PC-9 (cell line): ENCODE measurements at places on chromosomes 6 and 20. TPM values are rescaled to one million over a fixed set of nuclear protein-coding genes. Genes with fewer than 3 reads are reported as not detected.
A peak's percentile ranks its signal among the peaks of the same experiment; 100 is the strongest.

DNA sequence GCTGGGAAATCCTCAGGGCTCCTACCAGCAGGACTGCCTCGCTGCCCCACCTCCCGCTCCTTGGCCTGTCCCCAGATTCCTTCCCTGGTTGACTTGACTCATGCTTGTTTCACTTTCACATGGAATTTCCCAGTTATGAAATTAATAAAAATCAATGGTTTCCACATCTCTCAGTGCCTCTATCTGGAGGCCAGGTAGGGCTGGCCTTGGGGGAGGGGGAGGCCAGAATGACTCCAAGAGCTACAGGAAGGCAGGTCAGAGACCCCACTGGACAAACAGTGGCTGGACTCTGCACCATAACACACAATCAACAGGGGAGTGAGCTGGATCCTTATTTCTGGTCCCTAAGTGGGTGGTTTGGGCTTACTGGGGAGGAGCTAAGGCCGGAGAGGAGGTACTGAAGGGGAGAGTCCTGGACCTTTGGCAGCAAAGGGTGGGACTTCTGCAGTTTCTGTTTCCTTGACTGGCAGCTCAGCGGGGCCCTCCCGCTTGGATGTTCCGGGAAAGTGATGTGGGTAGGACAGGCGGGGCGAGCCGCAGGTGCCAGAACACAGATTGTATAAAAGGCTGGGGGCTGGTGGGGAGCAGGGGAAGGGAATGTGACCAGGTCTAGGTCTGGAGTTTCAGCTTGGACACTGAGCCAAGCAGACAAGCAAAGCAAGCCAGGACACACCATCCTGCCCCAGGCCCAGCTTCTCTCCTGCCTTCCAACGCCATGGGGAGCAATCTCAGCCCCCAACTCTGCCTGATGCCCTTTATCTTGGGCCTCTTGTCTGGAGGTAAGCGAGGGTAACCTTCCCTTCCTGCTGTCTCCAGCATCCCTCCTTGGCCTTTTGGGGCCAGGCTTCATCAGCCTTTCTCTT is at the start of gene CFB:
Gene CFB (plus strand): TSS at position 589 of the 863 bp plus-strand sequence. CDS start 127 bp downstream, at position 716.
- H3K27ac ChIP-seq, result peak within 1 kb of the TSS; percentile 81
- peak within 1 kb of the TSS; percentile 36; the same call in 1 of the 2 replicates for H3K4me3 ChIP-seq
- H3K27me3 ChIP-seq, result no peaks in the 10 kb centered on the region
- H3K36me3 ChIP-seq, result no peaks in the 10 kb centered on the region
- DNase-seq, result peak; percentile 83

DNA sequence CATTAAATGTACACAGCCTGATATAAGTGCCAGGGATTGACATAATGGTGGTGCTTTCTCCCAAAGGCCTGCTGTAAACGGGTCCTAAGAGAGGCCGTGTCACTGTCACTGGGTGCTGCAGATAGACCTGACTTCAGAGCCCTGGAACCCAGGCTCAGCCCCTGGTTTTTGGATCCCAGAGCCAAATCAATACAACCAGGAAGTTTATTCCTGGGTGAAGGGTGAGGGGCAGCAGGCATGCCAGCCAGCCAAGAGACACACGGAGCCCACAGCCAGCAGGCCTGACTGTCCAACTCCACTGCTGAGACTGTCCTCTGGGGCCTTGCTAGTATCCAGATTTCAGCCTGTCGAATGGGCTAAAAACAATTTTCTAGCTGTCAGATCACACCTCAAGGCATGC is 12.8 kb upstream of the ARMC12 start:
- DNase-seq, result no peak
- H3K27me3 ChIP-seq, result no peaks in the 10 kb centered on the region
- no peak overlapping the region for H3K4me3 ChIP-seq
- H3K4me1 ChIP-seq, result peaks cover 17% of the 10 kb centered on the region
- no peak overlapping the region for H3K27ac ChIP-seq
- no peaks in the 10 kb centered on the region for H3K36me3 ChIP-seq

DNA sequence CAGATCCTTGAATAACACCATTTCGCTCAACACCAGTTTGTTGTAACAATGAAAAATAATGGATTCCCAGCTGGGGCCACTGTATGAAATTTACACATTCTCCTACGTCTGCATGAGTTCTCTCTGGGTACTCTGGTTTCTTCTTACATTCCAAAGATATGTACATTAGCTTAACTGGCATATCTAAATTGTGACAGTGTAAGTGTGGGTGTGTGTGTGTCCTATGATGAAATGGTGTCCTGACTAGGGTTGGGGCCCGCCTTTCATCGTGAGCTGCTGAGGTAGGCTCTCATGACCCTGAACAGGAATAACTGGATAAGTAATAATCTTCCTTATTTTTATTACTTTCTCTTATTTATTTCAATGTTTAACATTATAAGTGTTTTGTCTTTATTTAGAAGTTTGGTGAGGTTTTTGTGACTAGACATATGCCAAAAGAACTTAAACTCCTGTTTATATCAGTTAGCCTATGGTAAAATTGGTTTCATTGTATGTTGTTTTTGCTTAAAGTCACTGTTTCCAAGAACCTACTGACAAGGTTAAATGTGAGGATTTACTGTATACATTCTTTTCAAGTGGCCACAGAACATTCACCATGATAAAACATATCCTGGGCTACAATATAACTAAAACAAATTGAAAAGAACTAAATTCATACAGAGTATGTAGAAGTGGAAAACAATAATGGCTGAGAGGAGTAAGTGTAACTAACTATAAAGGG is 42.4 kb downstream of the RBL1 start:
- no peaks in the 10 kb centered on the region for H3K27me3 ChIP-seq
- no peak overlapping the region for H3K4me3 ChIP-seq
- no peaks in the 10 kb centered on the region for H3K36me3 ChIP-seq
- DNase-seq, result no peak
- no peaks in the 10 kb centered on the region for H3K4me1 ChIP-seq

The C4B gene
- 7.5 and 8.3 TPM in 2 replicates for total RNA-seq

DNA sequence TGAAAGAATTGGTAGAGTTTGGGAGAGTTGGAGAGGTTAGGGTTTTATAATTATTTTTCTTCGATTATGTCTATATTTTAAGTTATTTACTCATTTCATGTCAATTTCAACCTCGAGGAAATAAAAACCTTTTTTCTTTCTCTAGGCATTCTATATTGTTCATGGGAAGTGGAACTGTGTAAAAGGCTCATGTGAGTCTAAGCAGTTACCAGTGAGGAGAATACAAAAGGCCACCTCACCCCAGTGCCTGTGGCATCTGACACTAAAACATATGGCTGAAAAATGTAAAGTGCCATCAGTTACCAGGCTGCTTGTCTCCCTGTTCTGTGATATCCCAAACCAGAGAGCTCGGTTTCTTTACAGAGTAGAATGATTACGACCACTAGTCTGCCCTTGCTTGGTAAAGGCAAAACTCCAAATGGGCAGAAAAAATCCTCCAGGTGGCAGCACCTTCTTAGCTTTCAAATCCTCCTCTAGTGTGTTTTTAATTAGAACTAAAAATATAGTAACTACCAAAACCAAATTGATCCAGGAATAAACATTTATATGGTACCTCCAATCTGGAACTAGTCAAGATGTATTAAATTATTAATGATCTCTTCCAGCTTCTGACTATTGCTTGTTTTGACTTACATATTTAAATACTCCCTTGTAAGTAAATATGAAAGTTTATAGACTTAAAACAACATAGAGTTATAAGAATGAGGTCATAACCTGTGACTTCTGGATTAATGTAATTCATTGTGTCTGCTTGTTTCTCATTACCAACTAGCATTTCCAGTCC is 122.6 kb upstream of the MCHR2 start:
- H3K27ac ChIP-seq, result no peak overlapping the region
- peaks cover 5% of the 10 kb centered on the region for H3K4me1 ChIP-seq
- no peaks in the 10 kb centered on the region for H3K27me3 ChIP-seq
- no peak overlapping the region for H3K4me3 ChIP-seq

GRCh38 chr6:52496631-52497030 is 76.5 kb downstream of the EFHC1 start:
- no peak overlapping the region for H3K27ac ChIP-seq
- no peaks in the 10 kb centered on the region for H3K36me3 ChIP-seq
- no peak overlapping the region for H3K4me3 ChIP-seq
- no peaks in the 10 kb centered on the region for H3K27me3 ChIP-seq
- DNase-seq, result no peak
